ENCODE measurements at places on chromosomes 2 and 18. TPM values are rescaled to one million over a fixed set of nuclear protein-coding genes. Genes with fewer than 3 reads are reported as not detected.

- DNase-seq: no peak
Observed at GRCh38 chr2:235149240-235149659, 197.4 kb downstream of the SH3BP4 start.

DNA sequence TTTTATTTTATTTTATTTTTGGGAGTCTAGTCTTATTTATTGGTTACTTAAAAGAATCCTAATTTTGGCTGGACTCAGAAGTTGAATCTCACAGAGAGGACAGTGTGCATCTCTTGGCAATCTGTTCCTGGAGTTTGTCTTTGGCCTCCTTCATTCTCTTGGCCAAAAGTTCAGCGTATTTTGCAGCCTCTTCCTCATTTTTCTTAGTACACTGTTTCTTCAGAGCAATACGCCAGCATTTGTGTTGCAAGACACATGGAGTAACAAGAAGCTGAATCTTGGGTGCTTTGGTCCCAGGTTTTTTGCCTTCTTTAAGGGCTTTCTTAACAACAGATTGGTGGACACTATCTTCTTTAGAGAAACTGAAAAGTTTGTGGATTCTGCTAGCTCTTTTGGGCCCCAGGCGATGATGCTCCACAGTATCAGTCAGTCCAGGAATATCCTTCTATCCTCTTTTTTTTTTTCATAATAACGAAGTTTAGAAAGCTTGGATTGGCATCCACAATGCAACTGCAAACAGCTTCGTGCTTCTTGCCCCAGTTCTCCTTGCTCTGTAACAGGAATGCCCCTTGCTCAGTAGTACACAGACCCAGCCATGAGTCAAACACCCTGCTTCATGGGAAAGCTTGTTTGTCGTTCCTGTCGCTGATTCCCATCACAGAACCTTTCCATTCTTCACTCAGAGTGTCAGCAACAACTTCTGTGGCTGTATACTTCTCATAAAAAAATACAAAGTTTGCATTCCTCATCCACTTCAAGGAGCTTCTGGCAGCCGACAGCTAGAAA is 34.8 kb upstream of the RFX8 start:
- DNase-seq: no peak

Gene GALNT13
- total RNA-seq: 9.6 TPM

Gene TMEM169
- 2.5 TPM for total RNA-seq

Gene RAX
- total RNA-seq: 0.52 TPM

Gene NYAP2
- not detected for total RNA-seq

GRCh38 chr2:193267496-193268002 is 1072.8 kb upstream of the TMEFF2 start:
- no peak for DNase-seq

GRCh38 chr18:62175521-62175920 is 11.3 kb downstream of the PIGN start:
- no peak for DNase-seq

- no peak for DNase-seq
Observed at GRCh38 chr2:161217597-161218185, 57.5 kb downstream of the TANK start.

Gene CNGA3
- not detected for total RNA-seq

Gene PRSS56
- total RNA-seq: not detected

- DNase-seq: no peak
Observed at GRCh38 chr2:191479680-191480023, 198.3 kb upstream of the NABP1 start.

Gene EML4
- 104 TPM for total RNA-seq

- DNase-seq: no peak
Observed at GRCh38 chr2:240731178-240731545, 39.5 kb downstream of the AQP12A start.

Gene SCG2
- total RNA-seq: 0.77 TPM

- no peak for DNase-seq
Observed at GRCh38 chr2:29485631-29486030, 370.4 kb downstream of the CLIP4 start.

Gene KRTCAP3
- 50.1 TPM for total RNA-seq

- DNase-seq: no peak
Observed at GRCh38 chr2:229330952-229331351, 59.9 kb upstream of the PID1 start.

DNA sequence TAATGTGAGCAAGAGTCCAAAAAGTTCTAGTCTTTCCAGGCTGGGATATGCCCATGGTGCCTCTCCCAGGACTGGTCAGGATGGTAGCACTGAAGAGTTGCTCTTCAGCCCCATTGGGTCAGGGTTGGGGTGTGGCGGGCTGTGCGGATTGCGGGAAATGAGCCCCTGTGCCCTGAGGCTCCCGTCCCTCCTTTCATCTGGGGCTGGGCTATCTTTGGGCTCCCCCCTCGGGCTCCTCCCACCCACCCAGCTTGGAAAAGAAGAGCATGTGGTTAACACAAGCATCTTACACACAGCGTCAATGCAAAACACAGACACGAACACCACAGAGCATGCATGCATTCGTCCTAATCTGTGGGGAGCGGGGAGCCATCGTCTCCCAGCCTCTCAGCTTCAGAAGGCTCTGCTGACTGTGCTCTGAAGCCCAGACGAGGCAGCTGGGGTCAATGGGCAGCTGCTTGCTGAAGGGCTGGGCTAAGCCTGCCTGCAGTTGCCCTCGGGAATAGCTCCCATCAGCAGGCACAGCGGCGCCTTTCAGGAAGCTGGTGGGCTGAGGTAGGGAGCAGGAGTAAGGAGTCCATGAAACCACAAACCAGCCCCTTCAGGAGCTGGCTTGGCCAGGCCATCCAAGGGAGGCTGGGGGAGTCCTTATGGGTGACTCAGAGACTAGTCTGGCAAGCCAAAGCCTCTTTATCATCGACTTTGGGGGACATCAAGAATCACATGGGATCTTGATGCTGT is 112.9 kb downstream of the CLIP4 start:
- no peak for DNase-seq

Gene SULT1C3
- total RNA-seq: not detected

- no peak for DNase-seq
Observed at GRCh38 chr2:7881466-7881865, 800.4 kb upstream of the ID2 start.

Gene DSG2
- 138 TPM for total RNA-seq

DNA sequence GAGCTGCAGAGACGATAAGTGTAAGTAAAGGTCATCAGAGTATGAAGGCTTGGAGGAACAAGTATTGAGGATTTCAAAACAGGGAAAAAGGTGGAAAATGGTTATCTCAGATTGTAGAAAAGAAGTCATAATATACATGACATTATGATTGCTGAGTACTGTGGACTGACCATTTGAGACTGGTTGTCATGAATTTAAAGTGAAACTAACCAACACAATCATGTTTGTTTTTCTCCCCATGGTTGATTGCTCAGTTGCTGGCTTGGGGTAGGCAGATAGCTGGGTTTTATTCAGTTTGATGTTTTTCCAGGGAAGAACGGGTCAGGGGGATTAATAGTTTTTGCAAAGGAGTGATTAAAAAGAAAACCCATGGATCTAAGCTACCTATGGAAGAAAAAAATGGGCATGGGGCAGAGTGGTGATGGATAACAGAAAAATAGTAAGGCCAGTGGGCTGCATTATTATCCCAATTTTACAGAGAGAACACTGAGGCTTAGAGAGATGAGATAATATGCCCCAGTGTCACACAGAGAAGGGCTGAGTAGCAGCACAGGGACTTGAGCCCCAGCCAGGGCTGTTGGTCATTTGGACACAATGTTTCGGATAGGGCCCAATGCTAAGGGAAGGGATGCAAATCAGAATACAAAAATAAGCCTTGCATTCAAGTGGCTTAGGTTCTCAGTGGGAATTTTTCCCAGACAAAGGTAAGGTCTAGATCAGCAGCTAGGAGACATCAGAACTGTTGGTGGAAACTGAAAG is 885.7 kb downstream of the DCC start:
- no peak for DNase-seq

Gene VWA3B
- total RNA-seq: not detected

GRCh38 chr18:49721981-49722380 is 91.4 kb downstream of the ACAA2 start:
- DNase-seq: no peak

Gene CDK5R2
- total RNA-seq: not detected

- no peak for DNase-seq
Observed at GRCh38 chr2:36740061-36740460, 43.6 kb downstream of the VIT start.

DNA sequence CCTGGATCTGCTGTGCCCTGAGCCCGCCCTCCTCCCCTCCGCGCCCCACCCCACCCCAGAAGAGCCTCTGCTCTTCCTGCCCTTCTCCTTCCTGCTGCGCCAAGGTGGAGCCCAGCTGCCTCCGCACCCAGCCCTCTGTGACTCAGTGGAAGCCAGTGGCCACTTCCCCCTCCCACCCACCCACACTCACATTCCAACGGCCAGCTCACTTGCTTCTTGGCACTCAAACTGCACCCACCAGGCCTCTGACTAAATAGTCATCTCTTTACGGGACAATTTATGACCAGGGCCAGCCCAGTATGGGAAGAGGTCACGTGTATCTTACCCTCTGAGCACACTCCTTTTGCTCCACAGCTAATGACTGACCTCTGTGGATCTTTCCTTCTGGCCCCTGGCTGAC is 150.4 kb upstream of the SLC1A4 start:
- DNase-seq: no peak

- DNase-seq: no peak
Observed at GRCh38 chr18:61127714-61128467, 205.3 kb upstream of the CDH20 start.

GRCh38 chr2:55598056-55598795 is 19.2 kb downstream of the PPP4R3B start:
- no peak for DNase-seq

Gene PDCD1
- 0.48 TPM for total RNA-seq

DNA sequence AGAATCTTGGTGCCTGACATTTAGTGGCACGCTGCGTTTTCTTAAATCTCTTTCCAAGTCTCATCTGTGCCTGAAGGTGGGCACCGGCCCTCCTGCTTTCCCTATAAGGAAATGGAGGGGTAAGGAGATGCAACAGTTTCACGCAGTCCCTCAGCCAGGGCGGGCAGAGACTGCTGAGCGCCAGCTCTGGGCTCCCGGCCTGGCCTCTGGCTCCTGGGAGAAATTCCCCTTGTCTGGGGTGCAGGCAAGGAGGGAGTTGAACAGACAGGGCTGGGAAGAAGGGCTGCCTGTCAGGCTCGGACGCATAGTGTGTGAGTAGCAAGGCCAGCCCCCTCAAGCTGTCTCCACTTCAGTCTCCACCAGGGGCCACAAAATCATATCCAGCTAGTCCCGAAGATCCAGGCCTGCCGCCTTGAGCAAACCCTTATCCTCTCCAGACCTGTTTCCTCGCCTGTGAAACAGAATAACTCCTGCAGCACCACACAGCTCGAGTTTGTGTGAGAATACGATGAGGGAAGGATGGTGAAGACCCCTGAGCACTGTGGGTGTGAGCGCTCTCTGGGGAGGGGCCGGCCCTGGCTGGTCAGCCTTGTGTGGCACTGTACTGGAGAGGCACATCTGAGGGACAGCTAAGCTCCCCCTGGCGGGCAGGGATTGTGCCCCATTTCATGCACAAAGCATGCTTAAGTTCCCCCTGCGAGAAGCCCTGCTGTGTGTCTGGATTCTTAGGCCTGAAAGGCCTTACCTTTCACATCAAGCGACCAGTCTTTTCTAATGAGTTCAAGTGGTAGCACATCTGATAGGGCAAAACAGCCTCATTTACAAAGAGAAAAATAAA is 33.8 kb downstream of the SDC1 start:
- DNase-seq: peak; percentile 79

GRCh38 chr2:133486771-133487191 is 81.5 kb downstream of the NCKAP5 start:
- no peak for DNase-seq

Gene WNT6
- not detected for total RNA-seq

- no peak for DNase-seq
Observed at GRCh38 chr2:121627525-121628050, 21.7 kb downstream of the CLASP1 start.

- DNase-seq: no peak
Observed at GRCh38 chr2:233482616-233483015, 84.0 kb downstream of the USP40 start.

DNA sequence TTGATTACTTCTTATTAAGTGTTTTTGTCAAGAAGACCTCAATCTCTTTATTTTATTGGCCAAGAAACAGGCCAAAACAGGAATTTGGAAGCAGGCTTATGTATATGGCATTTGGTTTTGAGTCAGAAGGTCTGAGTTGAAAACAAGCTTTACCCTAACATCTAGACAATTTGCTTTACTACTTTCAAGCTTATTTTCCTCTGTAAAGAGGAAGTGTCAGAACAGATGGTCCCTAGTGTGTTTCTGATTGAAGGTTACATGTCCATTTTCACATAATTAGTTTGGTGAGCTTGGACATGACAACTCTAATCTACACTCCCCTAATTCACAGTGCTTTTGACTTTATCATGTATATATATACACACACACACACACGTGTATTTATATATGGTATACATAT is 19.8 kb upstream of the MAP4K4 start:
- DNase-seq: no peak

- no peak for DNase-seq
Observed at GRCh38 chr18:11826836-11827235, 24.4 kb upstream of the CHMP1B start.

DNA sequence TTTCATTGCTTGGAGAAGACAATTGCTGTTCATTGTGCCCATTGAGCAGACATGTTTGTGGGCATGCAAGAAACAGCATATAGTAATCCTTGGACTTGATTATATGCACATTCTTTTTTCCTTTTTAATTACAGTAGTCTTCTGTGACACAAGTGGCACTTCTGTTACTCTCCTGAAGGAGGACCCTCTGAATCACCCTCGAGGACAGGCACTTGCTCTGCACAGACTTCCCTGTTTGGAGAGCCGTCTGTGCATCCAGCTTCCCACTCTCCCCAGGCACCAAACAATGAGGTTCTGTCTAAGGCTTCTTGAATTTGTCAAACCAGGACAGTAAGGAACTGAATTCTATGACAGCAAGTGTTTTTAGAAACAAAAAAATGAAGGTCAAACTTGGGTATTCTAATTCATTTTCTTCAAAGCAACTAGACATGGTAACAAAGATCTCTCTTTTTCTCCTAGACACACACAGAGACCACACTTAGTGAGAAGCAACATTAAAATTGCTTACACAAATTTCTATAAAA is 844.6 kb upstream of the ID2 start:
- DNase-seq: no peak
